H1 (cell line): ENCODE measurements at places on chromosomes 11 and 22. TPM values are rescaled to one million over a fixed set of nuclear protein-coding genes. Genes with fewer than 3 reads are reported as not detected.

SLC15A3 gene
- 25.8 and 33.7 TPM in 2 replicates for total RNA-seq

NXPE4 gene
- total RNA-seq: not detected in 2 replicates

SLC37A2 gene
- 1.1 and 1.3 TPM in 2 replicates for total RNA-seq

ACRV1 gene
- not detected in 2 replicates for total RNA-seq

PGA3 gene
- not detected in 2 replicates for total RNA-seq

KLHL35 gene
- total RNA-seq: 0.35 and 0.40 TPM in 2 replicates

GGT5 gene
- total RNA-seq: not detected in 2 replicates

MMP13 gene
- not detected in 2 replicates for total RNA-seq

POGLUT3 gene
- 14.6 and 17.4 TPM in 2 replicates for total RNA-seq

NLRX1 gene
- 12.9 and 13.2 TPM in 2 replicates for total RNA-seq

CCDC87 gene
- 0.99 and 1.1 TPM in 2 replicates for total RNA-seq

TMEM191B gene
- total RNA-seq: 1.2 and 2.6 TPM in 2 replicates

NPAS4 gene
- total RNA-seq: 0.88 and 0.99 TPM in 2 replicates

NAALADL1 gene
- total RNA-seq: 7.5 and 8.1 TPM in 2 replicates

C11orf97 gene
- total RNA-seq: not detected in 2 replicates

FGF3 gene
- total RNA-seq: not detected in 2 replicates

APOA5 gene
- 0.15 and 0.21 TPM in 2 replicates for total RNA-seq

UCP3 gene
- 0.92 and 1.3 TPM in 2 replicates for total RNA-seq

SLC17A6 gene
- 0.73 and 1.6 TPM in 2 replicates for total RNA-seq

TUBA8 gene
- 0.23 and 1.0 TPM in 2 replicates for total RNA-seq

CNIH2 gene
- 15.8 and 17.0 TPM in 2 replicates for total RNA-seq

CD248 gene
- total RNA-seq: 3.7 and 3.9 TPM in 2 replicates

SLC6A5 gene
- total RNA-seq: not detected in 2 replicates

OR8G1 gene
- not detected in 2 replicates for total RNA-seq

SPECC1L gene
- 61.6 and 66.4 TPM in 2 replicates for total RNA-seq

PANX3 gene
- total RNA-seq: not detected in 2 replicates

A4GALT gene
- total RNA-seq: 13.8 and 13.9 TPM in 2 replicates

PICK1 gene
- total RNA-seq: 22.9 and 26.2 TPM in 2 replicates

ZNF70 gene
- total RNA-seq: 2.6 and 3.2 TPM in 2 replicates

SCARF2 gene
- total RNA-seq: 9.8 and 10.0 TPM in 2 replicates

MFNG gene
- total RNA-seq: 1.7 and 1.8 TPM in 2 replicates

KRTAP5-9 gene
- not detected in 2 replicates for total RNA-seq

PHOX2A gene
- 0.19 TPM in 1 of 2 replicates, not detected in the other for total RNA-seq

TSGA10IP gene
- 1.3 and 1.9 TPM in 2 replicates for total RNA-seq

C11orf91 gene
- total RNA-seq: not detected in 2 replicates

BBOX1 gene
- not detected in 2 replicates for total RNA-seq

TRIM49 gene
- total RNA-seq: not detected in 2 replicates

SLC22A12 gene
- not detected in 2 replicates for total RNA-seq

LPXN gene
- total RNA-seq: 0.69 and 1.4 TPM in 2 replicates

OR52I2 gene
- total RNA-seq: not detected in 2 replicates

OVOL1 gene
- total RNA-seq: 3.3 and 3.4 TPM in 2 replicates

MS4A4A gene
- total RNA-seq: not detected in 2 replicates

RFPL1 gene
- total RNA-seq: not detected in 2 replicates

TUB gene
- total RNA-seq: 29.9 and 31.3 TPM in 2 replicates

TRIM29 gene
- 0.43 TPM in 1 of 2 replicates, not detected in the other for total RNA-seq
